Activated CD4-positive, alpha-beta T cell treated with anti-CD3 and anti-CD28 coated beads, Interleukin-2, amount 10 ng/mL, durations not matched to agents 24 days and 14 days (primary cell): ENCODE measurements at places on chromosomes 12 and 14. TPM values are rescaled to one million over a fixed set of nuclear protein-coding genes. Genes with fewer than 3 reads are reported as not detected.

GRCh38 chr14:30223385-30223785 lies 295.7 kb upstream of the PRKD1 start:
- DNase-seq = no peak

DNA sequence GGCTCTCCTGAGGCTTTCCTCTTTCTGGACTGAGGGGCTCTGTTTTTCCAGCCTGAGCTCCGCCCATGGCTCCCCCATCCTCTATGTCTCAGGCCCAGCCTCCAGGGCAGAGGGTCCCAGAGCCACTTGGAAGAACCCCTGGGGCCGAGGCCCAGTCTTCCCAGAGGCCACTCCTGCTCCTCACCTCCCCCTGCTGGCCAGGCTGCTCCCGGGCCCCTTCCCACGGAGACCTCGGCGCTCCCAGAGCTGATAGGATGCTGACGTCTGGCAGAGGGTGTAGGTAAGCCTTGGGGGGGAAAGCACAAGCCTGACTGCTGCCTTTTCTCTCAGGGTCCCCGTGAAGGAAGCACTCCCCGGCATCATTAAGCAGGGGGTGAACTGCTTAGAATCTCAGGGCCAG lies 51.4 kb downstream of the ERH start:
- peak; percentile 61 for DNase-seq

DNA sequence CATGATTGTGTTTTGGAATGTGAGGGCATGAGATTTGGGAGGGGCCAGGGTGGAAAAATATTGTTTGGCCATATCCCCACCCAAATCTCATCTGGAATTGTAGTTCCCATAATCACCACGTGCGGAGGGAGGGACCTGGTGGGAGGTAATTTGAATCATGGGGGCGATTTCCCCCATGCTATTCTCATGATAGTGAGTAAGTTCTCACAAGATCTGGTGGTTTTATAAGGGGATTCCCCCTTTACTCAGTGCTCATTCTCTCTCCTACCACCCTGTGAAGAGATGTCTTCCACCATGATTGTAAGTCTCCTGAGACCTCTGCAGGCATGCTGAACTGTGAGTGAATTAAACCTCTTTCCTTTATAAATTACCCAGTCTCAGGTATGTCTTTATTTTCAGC lies 15.7 kb downstream of the OR10P1 start:
- DNase-seq = no peak

DNA sequence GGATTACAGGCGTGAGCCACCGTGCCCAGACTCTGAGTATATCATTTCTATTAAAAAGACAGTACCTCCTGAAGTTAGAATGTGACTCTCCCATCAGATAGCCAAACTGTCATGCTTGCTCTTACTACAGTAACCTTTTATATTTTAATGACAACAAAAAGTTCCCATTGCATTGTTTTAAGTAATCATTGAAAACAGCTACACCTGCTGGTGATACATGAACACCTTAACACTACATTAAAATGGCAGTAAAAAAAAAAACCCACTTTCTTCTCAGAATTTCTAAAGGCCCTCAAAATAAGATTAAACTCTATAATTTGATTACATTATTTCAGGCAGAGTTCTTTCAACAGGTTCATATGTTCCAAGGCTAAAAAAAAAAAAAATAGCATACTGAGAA lies 76.7 kb downstream of the SH2B3 start:
- DNase-seq = no peak

DNA sequence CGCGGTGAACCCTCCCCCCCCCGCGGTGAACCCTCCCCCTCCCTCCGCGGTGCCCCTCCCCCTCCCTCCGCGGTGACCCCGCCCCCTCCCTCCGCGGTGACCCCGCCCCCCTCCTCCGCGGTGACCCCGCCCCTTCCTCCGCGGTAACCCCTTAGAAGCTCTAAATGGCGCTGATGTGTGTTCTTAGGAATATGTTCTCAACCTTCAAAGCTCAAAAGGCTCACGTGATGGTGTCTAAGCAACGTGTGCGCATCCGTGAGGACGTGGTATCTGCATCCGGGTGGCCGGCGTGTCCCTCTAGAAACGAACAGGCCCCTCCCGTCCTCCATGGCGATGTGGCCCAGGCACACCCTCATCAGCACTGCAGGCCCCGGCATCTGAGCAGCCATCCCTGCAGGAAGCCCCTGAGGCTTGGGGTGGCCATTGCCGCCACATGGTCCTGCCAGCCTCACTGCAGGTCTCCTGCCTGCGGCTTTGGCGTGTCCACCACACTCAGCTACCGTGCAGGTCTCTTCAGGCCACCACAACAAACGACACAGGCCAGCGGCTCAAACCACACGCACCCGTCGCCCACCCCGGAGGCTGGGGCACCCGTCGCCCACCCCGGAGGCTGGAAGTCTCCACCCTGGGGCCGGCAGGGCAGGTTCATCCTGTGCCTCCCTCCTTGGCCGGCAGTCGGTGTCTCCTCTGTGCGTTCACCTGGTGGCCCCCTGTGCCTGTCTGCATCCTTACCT lies 14.5 kb upstream of the FBRSL1 start:
- peak; percentile 73 for DNase-seq

GRCh38 chr12:57242329-57242690 lies 8.7 kb downstream of the STAC3 start:
- no peak for DNase-seq

GRCh38 chr14:100771121-100771800 lies 44.6 kb downstream of the DLK1 start:
- no peak for DNase-seq

DNA sequence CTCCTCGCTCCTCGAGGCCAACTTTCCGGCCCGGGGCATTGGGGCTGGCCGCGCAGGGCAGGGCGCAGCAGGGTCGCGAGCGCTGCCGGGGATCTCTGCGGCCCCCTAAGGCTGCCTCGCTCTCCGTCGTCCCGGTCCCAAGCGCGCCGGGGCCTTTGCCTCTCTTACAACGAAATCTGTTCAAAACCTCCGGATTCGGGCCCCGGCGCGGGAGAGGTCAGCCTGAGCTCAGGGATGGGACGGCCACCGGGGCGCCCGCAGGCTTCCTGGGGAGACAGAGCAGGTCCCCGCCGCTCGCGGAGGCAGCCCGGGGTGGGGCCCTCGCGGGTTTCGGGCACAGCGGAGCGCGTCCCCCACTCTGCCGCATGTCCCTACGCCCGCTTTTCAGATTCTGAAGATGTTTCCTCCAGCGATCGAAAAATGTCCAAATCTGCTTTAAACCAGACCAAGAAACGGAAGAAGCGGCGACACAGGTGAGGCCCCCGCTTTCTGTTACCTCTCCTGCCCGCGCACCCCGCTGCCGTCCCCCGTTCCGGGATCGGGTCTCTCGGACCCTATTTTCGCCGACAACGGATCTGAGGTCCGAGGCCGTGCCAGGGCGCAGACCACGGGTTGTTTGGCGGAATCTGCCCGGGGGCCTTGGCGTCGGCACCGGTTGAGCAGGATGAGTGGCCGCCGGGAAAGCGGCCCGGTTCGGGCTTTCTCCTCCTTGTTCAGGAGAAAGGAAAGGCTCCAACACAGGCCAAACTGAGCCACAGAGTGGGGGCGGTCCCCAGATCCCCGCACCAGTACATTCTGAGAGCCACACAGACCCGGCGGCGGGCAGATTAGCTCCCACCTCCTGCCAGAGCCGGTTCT lies 1.8 kb downstream of the VSX2 start:
- DNase-seq = peak; percentile 67

- DNase-seq = no peak
Observed at GRCh38 chr12:31482816-31483215, 108.1 kb downstream of the DENND5B start.

DNA sequence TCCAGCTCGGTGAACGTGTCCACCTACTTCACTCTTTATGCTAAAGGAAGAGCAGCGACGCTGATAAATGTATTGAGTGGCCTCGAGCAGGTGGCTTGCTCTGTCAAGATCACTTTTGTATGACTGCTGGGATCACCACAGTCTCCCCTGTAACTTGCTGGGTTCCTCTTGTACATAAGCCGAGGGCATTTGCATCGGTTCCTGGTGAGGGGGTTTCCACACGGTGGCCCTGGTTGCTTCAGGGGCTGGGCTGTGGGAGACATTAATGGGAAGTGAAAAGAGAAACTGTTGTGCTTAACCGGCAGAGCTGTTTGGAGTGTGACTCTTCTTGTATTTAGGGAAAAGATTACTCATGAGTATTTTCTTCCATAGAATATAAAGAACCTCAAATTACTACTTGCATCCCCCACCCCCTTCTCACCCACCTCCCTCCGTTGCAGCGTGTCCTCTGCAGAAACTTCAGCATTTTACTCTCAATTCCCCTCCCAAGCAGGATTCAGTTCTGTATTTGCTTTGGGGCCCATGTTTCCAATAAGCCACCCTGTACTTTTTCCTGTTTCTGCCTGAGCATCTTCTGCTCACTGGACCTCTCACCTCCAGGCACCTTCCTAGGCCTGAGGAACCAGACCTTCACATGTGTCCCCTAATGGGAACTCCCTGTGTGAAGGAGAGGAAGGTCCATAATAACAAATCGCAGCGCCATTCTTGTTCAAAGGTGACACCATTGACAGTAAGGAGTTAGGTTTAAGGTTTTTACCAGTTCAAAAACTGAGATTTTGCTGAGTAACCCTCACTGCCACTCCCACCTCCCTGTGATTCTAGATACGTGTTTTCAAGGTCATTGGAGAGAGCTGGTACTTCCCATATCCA lies 187.0 kb downstream of the ETV6 start:
- DNase-seq = peak; percentile 84

GRCh38 chr14:99930420-99931274 lies 134.6 kb upstream of the EVL start:
- DNase-seq = no peak

GRCh38 chr12:106010741-106011140 lies 128.0 kb downstream of the NUAK1 start:
- DNase-seq = no peak

DNA sequence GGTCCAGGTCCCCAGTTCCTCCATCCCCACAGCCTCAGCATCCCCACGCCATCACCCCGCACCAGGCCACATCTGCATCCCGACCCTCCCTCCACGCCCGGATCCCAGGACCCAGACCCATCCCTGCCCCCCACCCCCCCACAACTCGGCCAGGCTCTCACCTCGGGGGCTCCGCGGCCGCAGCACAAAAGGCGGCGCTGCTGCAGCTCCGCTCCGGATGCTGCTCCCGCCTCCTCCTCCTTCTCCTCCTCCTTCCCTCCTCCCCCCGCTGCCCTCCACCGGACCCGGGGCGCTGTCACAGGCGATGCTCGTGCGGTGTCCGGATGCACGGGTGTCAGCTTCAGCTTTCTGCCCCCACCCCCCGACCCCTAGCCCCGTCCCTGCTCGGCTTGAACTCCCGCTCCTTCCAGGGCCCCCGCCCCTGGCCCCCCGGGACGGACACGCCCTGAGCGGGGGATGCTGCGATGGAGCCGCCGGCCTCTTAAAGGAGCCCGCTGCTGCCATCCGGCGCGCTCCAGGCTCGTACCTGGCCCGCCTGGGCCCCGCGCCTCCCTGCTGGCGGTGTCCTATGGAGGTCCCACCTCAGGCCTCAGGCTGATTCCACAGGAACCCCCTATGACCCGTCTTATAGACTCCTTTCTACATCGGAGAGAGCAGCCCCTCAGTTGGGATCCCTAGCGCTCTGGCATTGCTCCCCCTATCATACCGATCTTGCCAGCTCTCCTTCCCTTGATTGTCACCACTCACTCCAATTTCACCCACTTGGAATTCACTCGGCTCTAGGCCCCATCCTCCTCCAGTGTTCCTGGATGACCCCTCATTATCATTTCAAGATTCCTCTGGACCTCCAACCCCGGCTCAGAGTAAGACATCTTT lies at the start of gene MAP3K12:
Gene MAP3K12 (minus strand): TSS at position 193 of the 876 bp plus-strand sequence. CDS start 12,067 bp downstream, outside the sequence.
- peak; percentile 92 for DNase-seq

DNA sequence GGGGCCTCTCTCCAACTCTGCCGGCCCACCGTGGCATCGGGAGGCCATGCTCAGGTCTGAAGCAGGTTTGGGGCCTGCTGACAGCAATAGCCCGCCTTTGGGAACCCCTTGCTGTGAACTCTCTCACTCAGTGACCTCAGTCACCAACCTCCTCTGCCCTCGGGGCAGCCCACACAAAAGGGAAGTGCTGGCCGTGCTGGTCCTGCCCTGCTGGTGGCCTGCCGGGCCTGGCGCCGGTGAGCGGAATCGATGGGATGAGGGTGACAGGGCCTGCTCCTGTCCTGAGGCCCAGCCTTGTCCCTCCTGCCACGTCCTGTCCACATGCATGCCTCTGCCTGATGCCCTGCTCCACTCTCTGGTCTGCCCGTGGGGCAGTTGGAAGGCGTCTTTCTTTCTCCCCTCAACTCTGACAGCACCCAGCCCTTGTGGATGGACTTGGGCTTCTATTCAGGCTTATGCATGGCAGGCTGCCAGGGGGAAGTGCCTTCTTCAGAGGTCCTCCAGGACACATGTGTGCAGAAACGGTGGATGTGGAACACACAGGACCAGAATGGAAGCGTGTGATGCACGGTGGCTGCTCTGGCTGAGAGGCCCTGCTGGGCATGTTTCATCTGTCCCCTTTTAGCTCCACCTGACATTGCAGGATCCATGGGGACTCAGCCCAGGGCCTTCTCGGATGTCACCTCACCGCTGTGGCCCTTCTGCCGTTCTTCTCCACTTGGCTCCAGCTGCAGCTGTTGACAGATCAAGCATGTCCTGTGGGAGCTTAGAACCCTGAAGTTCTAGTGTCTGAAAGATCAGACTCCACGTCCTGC lies 31.9 kb downstream of the IL31 start:
- no peak for DNase-seq

- DNase-seq = no peak
Observed at GRCh38 chr14:73800970-73801515, 50.6 kb upstream of the PTGR2 start.

- DNase-seq = no peak
Observed at GRCh38 chr12:59472273-59472672, 123.6 kb upstream of the SLC16A7 start.

- no peak for DNase-seq
Observed at GRCh38 chr14:75640876-75641275, 19.8 kb downstream of the ERG28 start.

DNA sequence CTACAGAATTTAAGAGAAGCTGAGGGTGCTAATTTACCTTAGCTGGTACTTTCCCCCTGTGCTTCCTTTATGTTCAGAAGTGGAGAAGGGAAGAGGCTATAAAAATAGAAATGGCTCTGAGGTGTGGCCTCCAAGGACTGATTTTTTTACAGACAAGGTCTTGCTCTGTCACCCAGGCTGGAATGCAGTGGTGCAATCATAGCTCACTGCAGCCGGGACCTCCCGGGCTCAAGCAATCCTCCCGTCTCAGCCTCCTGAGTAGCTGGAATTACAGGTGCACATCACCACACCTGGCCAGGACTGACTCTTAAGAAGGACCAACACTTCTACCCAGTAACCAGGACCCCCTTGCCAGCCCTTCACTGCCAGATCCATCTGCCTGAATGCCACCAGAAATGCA lies 23.9 kb upstream of the NAP1L1 start:
- no peak for DNase-seq

GRCh38 chr12:123773375-123773774 lies 11.3 kb downstream of the DNAH10 start:
- DNase-seq = no peak

LYSET gene
- total RNA-seq = 14.7 and 18.6 TPM in 2 replicates

MYBPC1 gene
- not detected in 2 replicates for total RNA-seq

SMCO2 gene
- total RNA-seq = 1.1 and 1.4 TPM in 2 replicates

FOXA1 gene
- 0.07 TPM in 1 of 2 replicates, not detected in the other for total RNA-seq

PRB3 gene
- total RNA-seq = not detected in 2 replicates

RPL10L gene
- total RNA-seq = not detected in 2 replicates

GRIP1 gene
- 0.26 and 0.40 TPM in 2 replicates for total RNA-seq
